ENCODE measurements at places on chromosomes 11 and 22.

GRCh38 chr22:30290342-30291057, 1.2 kb upstream of the CASTOR1 start:
- no peak for DNase-seq

DNA sequence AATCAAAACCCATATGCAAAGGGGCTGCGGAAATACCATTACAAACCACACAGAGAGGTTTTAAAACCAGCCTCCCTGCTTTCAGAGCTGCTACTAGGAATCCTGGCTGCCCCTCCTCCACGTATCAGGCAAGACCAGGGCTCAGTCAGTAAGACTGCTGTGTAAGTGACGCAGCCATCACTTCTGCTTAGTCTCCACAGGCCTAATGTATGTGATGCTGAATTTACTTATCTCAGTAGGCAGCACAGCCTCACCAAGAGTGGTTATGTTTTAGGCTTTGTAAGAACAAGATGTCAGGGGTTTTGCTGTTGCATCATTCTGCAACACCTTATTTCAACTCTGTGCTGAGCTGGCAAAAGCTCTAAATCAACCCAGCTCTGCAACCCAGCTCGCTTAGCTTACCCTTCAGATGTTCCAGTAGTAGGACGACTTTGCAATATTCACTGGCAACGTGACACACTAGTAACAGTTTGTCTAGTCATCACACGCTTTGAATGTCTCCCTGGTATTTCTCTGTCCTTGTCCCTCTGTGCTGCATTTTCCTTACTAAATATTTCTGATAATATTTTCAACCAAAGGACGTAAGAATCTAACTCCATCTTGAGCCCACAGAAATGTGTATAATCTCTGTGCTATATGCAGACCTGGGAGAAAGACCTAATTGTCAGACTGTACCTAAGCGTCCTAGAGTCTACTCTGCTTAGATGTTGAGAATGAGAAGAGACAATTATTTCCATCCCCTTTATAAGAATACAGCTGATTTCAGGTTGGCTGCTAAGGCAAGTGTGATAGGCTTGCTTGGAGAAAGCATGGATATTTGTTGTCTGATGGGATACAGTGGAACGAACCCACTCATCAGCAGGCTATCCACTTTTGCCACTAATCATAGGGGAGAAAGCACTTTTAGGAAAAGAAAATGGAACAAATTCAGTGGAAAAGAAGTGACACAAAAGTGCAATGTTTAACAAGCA, 72.2 kb downstream of the LARGE2 start:
- DNase-seq: no peak

- DNase-seq: no peak
Measured at GRCh38 chr11:117572129-117572528, 224.9 kb downstream of the DSCAML1 start.

- no peak for DNase-seq
Measured at GRCh38 chr11:71182791-71183677, 69.3 kb downstream of the SHANK2 start.

DNA sequence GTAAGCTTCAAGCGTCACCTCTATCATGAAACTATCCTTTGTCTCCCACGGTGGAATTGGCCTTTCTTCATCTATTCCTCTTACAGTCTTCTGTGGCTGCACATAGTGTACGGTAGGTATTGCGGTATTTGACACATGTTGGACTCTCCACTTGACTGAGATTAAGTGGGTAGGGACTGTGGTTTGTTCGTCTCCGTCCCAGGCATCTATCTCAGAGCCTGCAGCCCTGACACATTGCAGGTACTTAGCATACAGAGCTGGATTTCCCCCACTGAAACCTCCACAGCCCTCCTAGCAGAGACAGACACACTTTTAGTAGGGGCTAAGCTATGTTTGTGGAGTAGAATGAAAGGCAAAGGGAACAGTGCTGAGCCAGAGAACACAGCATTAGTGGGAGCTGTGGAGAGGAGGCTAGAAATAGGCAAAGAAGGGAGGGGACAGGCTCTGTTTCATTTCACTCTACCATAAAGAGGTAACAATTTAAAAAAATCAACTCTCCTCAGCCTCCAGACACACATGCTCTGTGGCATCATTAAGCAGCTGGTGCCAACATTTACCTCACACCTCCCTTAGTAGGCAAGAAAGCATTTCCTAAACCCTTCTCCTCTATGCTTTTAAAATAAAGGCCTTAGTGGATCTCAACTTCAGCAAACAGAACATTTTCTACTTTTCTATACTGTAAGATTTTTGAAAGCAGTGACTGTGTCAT, 277.5 kb downstream of the KIRREL3 start:
- no peak for DNase-seq

GRCh38 chr11:100203789-100204188, 483.3 kb upstream of the ARHGAP42 start:
- DNase-seq: no peak

- DNase-seq: no peak
Measured at GRCh38 chr11:128596250-128596649, 8.9 kb upstream of the ETS1 start.

DNA sequence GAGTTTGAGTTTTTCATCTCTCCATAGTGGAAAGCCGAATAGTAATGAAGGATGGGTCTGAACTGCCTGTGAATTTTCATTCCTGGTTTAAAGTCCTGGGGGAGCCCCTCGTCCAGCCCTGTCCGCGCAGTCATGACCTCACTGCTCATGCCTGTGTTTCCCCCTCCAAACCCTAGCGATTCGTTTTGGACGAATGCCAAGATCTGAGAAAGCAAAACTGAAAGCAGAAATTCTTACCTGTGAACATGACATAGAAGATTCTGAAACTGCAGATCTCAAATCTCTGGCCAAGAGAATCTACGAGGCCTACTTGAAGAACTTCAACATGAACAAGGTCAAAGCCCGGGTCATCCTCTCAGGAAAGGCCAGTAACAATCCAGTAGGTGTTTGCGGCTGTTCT, 30.5 kb downstream of the CDPF1 start:
- DNase-seq: no peak

DNA sequence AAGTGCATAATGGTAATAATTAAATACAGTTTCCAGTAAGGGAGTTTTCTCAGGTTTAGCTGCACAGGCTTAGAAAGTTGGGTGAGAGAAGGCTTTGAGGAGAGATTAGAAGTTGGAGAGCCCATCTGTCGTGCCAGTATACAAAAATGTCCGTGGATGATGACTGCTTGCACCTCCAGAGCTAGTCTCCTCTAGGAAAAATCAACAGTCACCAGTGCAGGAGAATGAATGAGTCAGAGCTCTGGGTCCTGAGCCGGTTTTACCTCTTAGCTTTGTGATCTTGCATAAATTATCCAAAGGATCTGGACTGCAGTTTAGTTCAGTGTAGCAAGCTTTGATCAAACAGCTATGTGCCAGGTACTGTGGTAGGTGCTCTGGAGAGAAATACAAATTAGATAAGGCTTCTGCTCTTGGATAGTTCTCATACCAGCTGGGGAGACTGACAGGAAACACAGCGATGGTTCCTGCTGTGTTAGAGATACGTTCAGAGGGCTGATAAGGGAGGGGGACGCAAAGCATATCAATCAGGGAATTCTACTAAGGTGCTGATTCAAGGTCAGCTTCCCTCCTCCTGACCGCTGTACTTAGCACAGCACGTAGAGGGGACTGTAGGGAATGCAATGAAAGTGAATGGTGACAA, 125.9 kb downstream of the TEAD1 start:
- no peak for DNase-seq

- no peak for DNase-seq
Measured at GRCh38 chr11:66277471-66278362, at the start of gene CNIH2. Gene CNIH2, plus strand, starts transcription at chr11:66278175. Its CDS starts 282 bp downstream, at chr11:66278457.

DNA sequence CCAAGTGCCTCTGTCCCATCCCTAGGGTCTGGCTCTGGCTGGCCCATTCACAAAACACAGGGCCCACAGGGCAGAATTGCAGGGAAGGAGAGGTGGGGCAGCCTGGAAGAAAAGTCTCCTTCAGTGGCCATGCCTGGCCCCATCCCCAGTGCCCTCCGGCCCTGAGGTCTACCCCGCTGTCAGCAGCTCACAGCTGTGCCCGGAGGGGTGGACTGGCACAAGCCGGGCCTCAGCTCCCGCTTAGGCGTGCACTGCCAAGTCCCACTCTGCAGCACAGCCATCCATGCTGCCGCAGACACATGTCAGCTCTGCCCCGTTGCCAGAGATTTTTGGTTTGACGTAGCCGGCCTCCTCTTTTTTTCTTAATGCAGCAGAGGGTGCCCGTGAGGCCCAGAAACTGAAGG, 3.9 kb upstream of the SCN2B start:
- no peak for DNase-seq

DNA sequence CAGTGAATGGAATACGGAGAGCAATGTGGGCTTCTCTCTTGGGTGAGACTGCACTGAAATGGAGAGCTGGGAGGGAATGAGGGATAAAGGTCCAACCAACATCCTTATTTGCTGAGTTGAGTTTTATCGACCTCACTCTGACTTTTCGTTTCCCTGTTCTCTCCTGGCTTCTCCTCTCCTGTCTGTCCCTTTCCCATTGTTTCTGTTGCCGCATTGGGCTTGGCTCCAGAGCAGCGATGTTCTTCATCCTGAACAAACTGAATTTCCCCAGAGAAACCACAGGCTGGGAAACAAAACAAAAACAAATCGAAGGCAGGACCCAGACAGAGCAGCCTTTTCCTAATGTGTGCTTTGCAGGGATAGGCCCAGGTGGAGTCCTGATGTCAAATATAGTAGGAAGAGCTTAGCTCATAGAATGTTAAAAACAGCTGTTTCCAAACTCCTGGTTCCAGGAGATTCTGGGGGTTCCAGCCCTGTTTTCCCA, 30.0 kb downstream of the MOV10L1 start:
- DNase-seq: no peak

DNA sequence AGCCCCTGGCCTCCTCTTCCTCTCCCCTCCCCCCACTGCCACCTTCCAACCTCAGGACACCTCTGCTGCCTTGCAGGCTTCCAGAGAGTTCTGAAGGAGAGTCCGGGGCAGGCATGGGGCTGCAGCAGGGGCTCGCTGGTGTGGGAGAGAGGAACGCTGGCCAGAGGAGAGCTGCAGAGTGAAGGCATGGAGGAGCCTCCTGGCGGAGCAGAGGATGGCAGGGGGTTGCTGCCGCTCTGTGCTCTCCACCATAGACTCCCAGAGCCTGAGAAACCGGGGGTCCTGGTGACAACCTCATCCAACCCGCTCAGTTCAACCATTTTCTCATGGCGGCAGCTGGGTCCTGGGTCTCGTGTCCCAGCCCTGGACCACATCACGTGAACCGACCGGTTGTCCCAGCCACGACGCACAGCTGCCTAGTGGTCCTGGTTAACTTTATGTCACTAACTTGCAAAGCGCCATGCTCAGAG, 17.5 kb downstream of the MRGPRG start:
- no peak for DNase-seq

Data from HS-5 (cell line).